ENCODE measurements at places on chromosomes 5 and 9. TPM values are rescaled to one million over a fixed set of nuclear protein-coding genes. Genes with fewer than 3 reads are reported as not detected.

The TAS2R1 gene
- total RNA-seq: not detected

The GHR gene
- total RNA-seq: not detected

The PCDHA9 gene
- total RNA-seq: not detected

The DNAJC25 gene
- 3.8 TPM for total RNA-seq

The RGS7BP gene
- total RNA-seq: not detected

The MYOZ3 gene
- total RNA-seq: 0.21 TPM

The CCDC180 gene
- 0.95 TPM for total RNA-seq

The PLPP7 gene
- not detected for total RNA-seq

The CDX1 gene
- total RNA-seq: not detected

The TNFSF8 gene
- total RNA-seq: 17.2 TPM

The PDCD1LG2 gene
- total RNA-seq: 1.5 TPM

The SLC46A2 gene
- total RNA-seq: not detected

The TOR2A gene
- 15.7 TPM for total RNA-seq

The PCDHGB3 gene
- total RNA-seq: 0.21 TPM
